ENCODE measurements at places on chromosomes 6 and 20. TPM values are rescaled to one million over a fixed set of nuclear protein-coding genes. Genes with fewer than 3 reads are reported as not detected.
A peak's percentile ranks its signal among the peaks of the same experiment; 100 is the strongest.

PRDM13 gene
- total RNA-seq = not detected

FKBP1C gene
- 0.92 TPM for total RNA-seq

DZANK1 gene
- 1.7 TPM for total RNA-seq

GGTLC1 gene
- total RNA-seq = not detected

DNA sequence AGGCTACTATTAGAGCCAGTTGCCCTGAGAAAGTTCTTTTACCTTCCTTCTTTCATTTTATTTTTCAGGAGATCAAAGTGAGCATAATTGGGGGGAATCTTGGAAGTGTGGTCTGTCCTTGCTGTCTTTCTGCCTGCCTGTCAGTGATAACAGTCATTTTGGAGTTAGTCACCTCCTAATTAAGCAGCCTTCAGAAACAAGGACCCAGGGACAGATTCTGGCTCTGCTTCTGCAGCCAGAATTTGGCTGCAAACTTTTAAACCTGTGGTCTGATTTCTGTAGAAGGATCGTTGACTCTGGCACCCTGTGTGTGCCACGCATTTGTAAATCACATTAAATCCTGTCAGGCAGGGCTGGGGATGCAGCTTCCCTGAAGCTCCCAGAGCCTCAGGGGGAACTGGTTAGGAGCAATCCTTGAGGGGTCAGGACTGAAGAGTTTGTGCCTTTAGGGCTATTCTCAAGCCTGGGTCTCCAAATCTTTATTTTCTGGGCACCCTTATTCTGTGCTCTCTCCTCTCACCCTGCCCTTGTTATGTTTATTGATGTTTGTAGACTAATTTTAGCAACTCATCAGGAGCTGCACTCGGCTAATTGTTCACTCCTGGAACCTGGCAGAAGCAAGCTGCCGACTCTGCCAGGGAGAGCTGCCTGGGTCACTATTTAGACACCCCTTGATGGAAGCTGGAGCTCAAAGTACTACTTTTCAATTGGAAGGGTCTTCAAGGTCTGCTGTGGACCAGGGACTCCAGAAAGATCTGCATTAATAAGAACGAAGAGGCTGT is 6.8 kb downstream of the NOX3 start:
- DNase-seq = no peak

- no peak for DNase-seq
Observed at GRCh38 chr6:98787961-98788360, 46.4 kb upstream of the POU3F2 start.

GRCh38 chr20:2767768-2768631 is 32.4 kb downstream of the CPXM1 start:
- no peak for DNase-seq

- DNase-seq = no peak
Observed at GRCh38 chr6:129444683-129445082, 265.3 kb downstream of the ARHGAP18 start.

- DNase-seq = no peak
Observed at GRCh38 chr6:25472306-25472705, 179.7 kb upstream of the SCGN start.

- DNase-seq = no peak
Observed at GRCh38 chr6:27767851-27768250, 144.3 kb downstream of the OR2B2 start.

DNA sequence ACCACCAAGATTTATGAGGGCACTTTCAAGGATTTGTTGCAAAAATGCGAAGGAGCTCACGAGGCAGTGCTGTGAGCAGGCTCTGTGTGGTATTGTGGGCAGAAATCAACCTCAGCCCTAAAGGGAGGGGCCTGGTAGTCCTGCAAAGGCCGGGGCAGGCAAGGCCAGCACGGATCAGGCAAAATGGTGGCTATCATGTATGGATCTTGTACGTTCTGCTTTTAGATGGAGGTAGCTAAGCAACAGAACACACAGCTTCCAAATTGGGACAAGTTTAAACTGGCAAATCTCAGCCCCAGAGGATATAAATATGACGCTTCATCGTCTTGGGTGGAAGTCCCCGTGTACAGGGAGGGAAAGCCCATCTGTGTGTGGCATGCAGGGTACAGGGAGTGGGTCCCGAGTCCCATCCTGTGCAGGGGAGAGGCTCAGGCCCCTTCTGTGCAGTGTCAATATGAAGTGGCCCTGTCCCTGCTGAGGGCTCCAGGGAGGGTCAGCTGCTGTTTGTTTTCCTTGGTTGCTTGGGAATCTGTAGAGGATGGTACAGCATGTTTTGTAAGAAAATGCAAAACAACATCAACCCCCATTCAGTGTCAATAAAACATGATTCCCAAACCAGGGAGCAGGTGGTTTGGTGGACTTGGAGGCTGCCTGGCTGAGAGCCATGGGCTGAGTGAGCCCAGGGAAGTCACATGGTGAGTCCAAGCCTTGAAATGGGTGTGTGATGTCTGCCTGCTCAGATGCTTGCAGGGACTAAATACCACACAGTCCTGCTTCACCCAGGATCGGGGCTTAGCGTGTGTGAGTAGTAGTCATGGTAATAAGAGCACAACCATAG is 113.0 kb downstream of the SYCP2 start:
- DNase-seq = peak; percentile 3
